ENCODE measurements at places on chromosomes 11 and 22.

DNA sequence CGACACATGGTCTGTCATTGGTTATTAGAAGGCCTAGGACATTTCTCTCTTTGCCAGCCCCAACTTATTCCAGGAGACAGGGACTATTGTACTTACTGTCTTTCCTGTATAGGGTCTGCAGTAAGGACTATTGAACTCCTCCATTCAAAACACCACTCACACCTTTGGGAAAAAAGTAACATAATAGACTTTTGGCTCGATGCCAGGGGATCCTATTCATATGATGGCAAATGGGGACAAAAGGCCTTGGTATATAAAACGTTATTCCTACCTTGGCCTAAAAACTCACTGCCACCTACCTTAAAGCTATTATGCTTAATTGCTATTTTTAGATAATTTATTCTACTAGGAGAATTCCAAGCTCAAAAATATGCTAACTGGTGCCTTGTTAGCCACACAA lies 6.3 kb upstream of the NDUFC2 start:
- DNase-seq, result no peak

GRCh38 chr11:123904932-123905331 lies 3.0 kb downstream of the OR8D4 start:
- DNase-seq, result no peak

DNA sequence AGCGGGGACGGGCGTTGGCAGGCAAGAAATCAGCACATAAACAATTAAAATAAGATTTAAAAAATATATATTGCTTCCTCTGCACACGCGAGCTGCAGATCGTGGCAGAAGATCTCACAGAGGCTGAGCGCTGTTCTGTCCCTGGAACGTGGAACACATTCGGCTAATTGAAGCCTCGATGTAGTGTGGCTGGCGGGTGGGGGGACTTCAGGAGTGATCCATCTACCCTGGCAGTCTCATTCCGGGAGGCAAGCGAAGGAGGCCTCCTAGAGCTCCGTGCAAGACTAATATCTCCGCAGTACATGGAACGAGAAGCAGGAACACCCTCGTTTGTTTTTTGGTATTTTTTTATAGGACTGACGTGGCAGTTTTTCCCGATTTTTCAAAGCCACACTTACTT lies 402.4 kb downstream of the MN1 start:
- DNase-seq, result no peak

DNA sequence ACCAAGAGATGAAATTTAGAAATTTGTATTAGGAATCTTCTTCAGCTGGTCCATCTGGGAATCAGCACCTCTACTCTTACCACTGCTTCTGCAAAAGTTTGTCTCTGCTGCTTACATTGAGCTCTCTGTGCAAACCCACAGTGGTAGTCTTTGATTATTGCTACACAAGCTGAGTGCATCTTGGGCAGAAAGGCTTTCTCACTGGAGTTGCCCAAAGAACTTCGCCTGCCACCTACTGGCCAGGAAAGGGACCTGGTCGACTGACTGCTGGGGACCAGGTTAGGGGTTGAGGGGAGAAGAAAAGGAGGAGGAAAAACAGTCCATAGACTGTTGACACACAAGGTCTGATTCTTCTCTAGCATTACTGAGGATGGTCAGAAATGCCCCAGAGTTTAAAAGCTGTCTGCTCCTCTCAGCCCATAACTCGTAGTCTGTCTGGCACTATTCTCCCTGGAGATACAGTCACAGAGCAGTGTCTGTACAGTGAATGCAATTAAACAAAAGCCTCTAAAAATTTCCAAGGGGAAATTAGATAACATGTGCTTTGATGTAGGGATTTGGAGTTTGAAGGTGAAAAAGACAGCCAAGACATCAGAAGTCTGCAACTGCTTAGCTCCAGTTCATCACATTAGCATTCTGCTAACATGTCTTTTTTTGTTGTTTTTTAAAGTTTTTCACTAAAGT lies 215.0 kb upstream of the CTSC start:
- no peak for DNase-seq

- no peak for DNase-seq
Observed at GRCh38 chr11:35192347-35192746, 53.4 kb downstream of the CD44 start.

- no peak for DNase-seq
Observed at GRCh38 chr22:41537203-41537602, 7.1 kb downstream of the POLR3H start.

GRCh38 chr22:45704648-45705047 lies 33.0 kb downstream of the ATXN10 start:
- DNase-seq, result no peak

DNA sequence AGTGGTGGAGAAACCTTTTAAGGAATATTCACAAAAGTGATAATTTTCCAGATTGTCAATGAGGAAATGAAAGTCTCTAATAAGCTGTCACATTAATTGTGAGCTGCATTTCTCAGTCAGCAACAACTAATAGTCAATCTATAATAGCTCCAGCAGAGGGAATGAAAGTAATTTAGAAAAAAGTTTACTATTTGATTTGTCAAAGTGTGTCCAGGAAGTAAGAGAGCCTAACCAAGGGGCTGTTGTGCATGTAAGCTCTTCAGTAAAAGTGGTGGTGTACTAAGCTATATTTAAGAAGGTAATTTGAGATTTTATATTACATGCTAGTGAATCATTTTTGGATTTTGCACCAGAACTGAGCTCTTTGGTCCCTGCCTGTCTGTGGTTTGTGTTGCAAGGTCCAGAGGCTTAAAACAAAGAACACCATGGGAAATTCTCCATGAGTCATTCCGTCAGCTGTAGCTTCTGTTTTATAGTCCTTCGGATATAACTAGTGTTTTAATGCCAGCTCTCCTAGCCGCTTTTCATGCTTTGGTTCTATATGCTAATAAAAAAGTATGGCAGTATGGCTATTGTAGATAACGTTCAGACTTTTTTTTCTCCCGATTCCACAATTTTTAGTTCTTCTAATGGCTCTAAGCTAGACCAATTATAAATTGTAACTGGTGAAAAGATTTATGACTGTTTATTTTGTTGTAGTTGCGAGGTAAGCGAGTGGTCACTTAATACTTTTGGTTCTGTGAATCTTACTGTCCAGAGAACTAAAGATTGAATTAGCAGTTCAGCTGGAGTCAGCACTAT lies 64.6 kb downstream of the ARHGEF12 start:
- DNase-seq, result peak; percentile 95

DNA sequence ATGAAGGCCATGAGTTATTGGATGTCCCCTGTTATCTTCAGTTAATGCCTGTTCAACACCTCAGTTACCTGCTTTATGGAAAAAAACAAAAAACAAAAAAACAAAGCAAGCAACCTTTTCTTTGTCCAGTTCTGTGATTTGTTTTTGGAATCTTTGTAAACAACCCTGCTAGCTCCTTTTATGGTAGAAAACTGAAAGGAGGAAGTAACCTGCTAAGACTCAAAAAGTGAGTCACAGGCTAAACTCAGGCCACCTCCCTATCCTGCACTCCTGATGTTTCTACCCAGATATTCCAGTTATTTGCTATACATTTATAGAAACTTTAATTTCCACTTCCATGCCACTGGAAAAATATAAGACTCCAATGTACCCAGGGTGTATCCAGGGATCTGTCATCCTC lies 20.6 kb upstream of the TLCD5 start:
- DNase-seq, result peak; percentile 52

DNA sequence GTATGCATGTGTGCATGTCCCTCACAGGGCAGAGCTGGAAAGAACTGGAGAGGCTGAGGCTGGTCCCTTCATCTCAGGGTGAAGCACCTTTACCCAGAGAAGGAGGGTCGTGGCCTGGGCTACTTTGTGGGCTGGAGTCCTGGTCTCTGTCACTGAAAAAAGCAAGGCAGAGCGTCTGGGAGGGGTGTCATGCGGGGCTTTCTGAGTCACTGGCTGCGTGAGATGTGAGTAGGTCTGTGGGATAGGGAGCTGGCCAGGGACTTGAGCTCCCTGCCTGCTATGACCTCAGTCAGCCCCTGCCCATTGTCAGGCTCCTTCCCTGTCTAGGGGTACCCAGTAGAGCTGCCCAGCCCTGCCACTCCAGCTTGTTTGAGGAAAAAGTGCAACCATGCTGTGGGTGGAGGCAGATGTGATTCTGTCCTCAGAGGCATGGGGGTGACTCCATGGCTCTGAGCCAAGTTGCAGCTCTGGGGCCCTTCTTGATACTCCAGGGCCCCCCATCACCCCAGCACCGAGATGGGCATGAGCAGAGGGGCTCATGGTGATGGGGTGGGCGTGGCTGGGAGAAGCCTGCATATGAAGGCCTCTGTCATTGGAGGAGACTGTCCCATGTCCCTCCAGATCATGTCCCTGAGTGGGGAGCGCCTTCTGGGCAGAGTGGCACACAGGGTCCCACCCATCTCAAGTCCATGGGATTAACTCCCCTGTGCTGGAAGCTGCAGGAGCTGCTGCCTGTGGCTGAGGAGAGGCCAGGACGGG lies 27.8 kb downstream of the KCNQ1 start:
- no peak for DNase-seq

DNA sequence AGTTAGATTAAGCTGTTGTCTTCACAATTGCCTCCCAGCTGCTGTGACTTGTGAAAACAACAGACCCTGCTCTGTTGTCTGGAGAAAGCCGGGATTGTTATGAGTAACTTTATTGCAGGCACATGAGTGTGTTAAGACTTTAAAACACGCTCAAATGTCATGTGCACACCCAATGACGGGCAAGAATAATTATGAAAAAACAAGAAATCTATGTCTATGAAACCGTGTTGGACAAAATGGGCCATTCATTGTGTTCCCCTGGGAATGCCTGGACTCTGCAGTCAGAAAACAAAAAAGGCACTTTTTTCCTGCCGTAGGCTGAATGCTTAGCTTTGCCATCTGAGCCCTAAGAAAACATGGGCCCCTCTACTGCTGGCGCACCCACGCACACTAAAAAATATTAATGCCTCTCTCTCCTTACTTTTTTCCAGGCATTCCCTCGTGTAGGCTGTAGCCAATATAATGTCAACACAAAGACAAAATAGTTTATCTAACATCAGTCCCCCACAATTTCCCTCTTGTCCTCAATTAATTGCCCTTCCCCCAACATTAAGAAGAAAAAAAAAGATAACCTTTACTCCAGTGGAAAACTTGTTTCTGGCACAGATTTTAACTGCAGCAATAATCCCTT lies 207.9 kb downstream of the SOX6 start:
- DNase-seq, result no peak

All from epithelial cell of proximal tubule (primary cell).